ENCODE measurements at places on chromosomes 4 and X.
A peak's percentile ranks its signal among the peaks of the same experiment; 100 is the strongest.

DNA sequence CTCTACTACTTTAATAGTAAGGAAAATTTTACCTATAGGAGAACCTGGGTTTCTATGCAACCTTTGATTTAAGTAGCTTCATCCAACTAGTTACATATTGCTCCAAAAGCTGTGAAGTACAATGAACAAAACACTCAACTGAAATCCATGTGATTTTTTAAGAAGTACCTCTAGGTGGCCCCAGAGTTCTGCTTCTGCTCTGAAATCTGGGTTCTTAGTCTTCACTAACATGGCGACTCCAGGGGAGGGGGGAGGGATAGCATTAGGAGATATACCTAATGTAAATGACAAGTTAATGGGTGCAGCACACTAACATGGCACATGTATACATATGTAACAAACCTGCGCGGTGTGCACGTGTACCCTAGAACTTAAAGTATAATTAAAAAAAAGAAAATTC is 73.4 kb upstream of the MAGEB2 start:
- DNase-seq, result no peak

- DNase-seq, result no peak
Measured at GRCh38 chr4:1033840-1034551, 22.6 kb downstream of the FGFRL1 start.

GRCh38 chrX:118976599-118977340 is 2.4 kb downstream of the LONRF3 start:
- DNase-seq, result peak; percentile 23

DNA sequence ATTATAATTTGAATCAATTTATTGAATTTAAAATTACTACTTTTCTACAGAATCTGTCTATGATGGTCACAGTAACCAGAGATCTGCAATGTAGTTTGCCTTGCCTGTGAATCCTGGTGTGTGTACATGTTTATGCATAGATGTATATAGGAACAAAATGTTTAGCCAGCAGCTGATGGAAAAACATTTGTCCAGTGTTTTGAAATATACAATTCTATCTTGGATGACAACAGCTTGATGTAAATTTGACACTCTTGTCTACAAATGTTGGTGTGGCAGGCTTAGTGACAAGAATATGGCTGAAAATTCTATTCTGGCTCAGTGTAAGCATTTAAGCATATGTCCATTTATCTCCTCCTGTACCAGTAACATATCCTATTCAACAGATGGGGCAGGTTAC is 229.4 kb downstream of the RCHY1 start:
- DNase-seq, result no peak

- DNase-seq, result no peak
Measured at GRCh38 chr4:105433421-105433820, 40.4 kb downstream of the PPA2 start.

DNA sequence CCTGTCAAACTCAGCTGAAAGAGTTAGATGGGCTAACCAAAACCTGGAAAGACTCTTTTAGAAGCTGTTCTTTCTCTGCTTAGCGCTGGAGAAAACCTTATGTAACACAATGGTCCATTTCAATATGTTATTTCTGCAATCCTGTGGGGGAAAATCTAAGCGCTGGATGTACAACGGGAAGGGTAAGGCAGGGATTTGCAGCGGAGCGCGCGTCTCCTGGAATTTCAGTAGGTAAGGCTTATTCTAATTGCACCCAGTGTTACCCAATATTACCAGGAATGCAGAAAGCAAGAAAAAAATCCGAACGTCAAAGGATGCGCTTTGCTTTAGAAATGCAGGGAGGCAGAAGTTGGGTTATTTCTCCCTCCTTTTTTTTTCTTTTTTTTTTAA is 2.0 kb downstream of the HS3ST1 start:
- no peak for DNase-seq

DNA sequence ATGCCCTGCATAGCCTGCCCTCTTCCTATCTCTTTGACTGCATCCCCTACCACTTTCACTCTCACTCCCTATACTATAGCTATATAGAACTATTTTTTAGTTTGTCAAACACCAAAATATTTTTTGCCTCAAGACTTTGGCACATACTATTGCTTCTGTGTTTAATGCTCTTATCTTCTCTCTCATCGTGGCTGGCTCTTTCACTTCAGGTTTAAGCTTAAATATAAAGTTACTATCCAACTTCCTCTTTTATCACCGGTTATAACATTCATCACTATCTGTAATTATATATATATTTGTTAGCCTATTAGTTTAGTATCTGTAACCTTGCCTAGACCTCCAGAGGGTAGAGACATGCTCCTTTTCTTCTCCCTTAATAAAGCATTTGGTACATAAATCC is 11.5 kb upstream of the HMGB2 start:
- no peak for DNase-seq

GRCh38 chr4:37073226-37073840 is 171.2 kb upstream of the NWD2 start:
- no peak for DNase-seq

GRCh38 chrX:150546711-150547153 is 21.7 kb upstream of the MTM1 start:
- peak; percentile 22 for DNase-seq

DNA sequence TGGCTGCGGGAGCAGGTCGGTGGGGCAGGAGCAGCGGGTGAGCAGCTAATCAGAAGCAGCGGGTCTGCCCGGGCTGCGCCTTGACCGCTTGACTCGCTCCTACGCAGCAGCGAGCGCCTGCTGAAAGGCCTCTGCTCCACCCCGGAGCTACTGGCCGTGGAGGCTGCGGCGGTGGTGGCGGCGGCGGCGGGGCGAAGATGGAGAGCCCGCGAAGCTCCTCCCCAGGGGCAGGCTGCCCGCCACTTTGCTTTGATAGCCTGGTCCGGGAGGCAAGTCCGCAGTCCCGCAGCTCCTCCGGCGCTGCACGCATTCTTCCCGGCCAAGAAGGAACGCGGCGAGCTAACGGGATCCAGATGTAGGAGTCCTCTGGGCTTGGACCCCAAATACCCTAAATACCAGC is 36.7 kb downstream of the PJA1 start:
- DNase-seq, result no peak

- no peak for DNase-seq
Measured at GRCh38 chr4:104901438-104901837, 245.2 kb upstream of the TET2 start.

DNA sequence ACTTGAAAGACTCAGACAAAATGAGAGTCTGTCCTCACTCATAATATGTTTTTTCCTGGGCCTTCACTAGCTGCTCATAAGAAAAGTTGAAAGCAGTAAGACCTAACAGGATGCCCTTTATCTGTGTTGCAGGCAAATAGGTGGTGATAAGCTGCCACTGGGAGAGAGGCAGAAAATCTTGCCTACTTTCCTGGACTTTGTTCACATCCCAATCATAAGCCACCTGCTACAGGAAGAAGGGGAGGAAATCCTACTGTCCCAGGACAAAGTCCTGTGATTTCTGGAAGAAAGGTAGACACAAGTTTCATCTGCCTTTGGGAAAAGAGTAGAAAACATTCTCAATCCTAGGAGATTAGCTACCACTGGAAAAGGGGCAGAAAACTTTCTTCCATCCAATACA is 13.3 kb upstream of the SPANXN2 start:
- DNase-seq, result no peak

DNA sequence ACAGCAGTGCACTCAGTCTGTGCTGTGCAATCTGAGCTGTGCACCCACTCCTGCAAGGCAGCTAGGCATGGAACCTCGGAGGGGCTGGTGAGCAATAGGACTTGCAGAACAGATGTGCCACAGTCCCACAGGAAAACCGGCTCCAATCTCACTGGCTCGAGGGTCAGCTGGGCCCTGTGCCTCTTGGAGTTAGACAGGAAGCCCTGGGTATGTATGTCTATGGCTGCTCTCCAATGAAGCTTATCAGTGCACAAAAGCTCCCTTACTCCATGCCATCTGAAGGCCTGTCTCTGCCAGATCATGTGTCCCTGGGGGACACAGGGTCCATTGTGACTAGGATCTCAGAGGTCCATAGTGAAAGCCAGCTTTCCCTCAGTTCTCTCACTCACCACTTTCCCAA is 335.8 kb downstream of the SH3BGRL start:
- DNase-seq, result no peak

DNA sequence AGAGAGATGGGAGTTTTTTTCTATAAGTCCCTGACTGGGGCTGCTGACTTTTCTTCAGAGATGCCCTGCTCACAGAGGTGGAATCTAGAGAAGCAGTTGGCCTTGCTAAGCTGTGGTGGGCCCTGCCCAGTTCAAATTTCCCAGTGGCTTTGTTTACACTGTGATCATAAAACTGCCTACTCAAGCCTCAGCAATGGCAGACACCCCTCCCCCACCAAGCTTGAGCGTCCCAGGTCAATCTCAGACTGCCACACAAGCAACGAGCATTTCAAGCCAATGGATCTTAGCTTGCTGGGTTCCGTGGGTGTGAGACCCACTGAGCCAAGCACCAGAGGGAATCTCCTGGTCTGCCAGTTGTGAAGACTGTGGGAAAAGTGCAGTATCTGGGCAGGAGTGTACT is 199.8 kb upstream of the WDFY3 start:
- DNase-seq, result no peak

- no peak for DNase-seq
Measured at GRCh38 chr4:112519689-112520597, 4.0 kb upstream of the NEUROG2 start.

DNA sequence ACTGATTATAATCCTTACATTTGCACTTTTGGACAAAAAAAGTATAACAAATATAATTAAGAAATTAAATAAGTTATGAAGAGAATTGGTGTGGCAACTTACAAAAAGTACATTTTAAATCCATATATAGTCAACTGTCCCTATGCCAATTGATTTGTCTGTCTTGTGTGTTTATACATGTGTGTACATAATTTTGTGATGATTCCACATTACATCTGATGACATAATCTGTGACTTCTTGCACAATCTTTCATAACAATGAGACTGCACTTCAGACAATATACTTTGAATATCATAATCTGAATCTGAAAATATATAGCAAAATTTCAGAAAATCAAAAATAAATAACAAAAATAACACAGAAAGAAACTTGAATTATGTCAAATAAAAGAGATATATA is 953.4 kb downstream of the FAT4 start:
- DNase-seq, result no peak

GRCh38 chr4:174873931-174874330 is 44.2 kb upstream of the ADAM29 start:
- no peak for DNase-seq

GRCh38 chr4:85738721-85739120 is 263.8 kb downstream of the ARHGAP24 start:
- DNase-seq, result no peak

DNA sequence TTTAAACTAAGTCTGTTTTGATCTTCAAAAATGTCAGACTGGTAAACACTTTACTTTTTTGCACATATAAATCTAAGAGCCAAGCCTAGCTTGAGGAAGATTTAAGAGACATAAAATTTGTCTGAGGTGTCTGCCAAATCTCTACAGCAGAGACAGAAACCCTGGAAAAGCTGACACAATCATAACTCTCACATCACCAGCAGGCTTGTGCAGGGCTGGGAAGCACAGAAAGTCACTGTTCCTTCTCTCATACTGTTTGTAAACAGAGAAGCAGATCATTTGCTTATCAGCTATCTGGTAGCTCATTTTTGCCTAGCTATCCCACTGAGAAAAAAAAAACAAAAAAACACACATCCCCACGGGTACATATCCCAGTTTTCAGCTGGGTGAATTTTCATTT is 7.0 kb downstream of the ENOX2 start:
- no peak for DNase-seq

- no peak for DNase-seq
Measured at GRCh38 chr4:8549352-8549931, 30.8 kb upstream of the GPR78 start.

GRCh38 chr4:106355193-106355592 is 13.4 kb downstream of the GIMD1 start:
- no peak for DNase-seq

- DNase-seq, result no peak
Measured at GRCh38 chrX:100911731-100912130, 17.0 kb downstream of the XKRX start.

DNA sequence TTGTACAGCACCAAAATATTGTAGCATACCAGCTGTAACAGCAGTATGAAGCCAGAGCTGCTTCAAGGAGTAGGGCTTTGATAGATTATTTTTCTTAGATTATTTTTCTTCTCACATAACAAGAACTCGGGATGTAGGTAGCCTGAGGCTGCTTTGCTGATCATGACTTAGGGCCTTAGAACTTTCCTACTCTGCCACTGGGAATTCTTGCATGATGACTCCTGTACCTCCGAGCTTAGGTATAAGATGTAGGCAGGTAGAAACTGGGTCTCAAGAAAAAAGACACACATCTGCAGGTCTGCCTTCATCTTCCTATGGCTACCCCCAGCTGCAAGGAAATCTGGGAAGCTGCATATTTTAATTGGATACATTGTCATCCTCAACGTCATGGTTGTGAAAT is 115.9 kb upstream of the PNPLA4 start:
- no peak for DNase-seq

DNA sequence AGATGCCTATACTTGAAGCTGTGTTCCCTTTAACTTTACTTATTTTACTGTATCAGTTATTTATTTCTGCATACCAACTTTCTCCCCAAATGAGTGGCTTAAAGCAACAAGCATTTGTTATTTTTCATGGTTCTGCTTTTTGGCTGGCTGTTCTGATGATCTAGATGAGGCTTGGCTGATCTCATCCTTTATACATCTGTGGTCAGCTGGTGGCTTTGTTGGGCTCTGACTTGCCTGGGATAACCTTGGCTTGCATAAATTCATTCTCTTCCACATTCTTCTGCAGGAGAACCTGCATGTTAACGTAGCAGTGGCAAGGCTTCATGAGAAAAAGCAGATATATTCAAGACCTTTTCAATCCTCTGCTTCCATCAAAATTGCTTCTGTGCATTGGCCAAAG is 1317.6 kb downstream of the ADGRL3 start:
- no peak for DNase-seq

DNA sequence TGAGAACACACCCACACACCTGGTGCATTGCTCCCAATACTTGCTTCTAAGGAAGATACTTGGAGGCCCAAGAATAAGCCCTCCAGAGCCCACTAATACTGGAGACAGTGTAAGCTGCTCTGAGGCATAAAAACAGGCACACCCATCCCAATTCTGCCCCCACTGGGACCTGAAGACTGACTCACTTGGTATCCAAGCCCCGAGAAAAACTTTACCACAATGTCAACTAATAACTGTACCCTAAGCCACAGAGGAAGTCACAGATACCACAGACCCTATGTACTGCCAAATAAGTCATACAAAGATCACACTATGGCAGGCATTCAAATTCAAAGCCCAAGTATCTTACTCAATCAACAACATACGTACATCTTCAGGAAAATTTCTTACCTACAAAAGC is 398.2 kb upstream of the SPANXN1 start:
- DNase-seq, result no peak

Data from CD4-positive, alpha-beta T cell treated with Interferon alpha-2 for 1 hour (primary cell).